ENCODE measurements at places on chromosomes 12 and 14. TPM values are rescaled to one million over a fixed set of nuclear protein-coding genes. Genes with fewer than 3 reads are reported as not detected.

ATL1 gene
- total RNA-seq = 15.8 TPM

- DNase-seq = no peak
Observed at GRCh38 chr12:78628491-78629100, 236.0 kb upstream of the SYT1 start.

ARMH4 gene
- total RNA-seq = 22.7 TPM

STYK1 gene
- 1.6 TPM for total RNA-seq

GRCh38 chr14:78519863-78520262 lies 349.7 kb downstream of the NRXN3 start:
- DNase-seq = peak; percentile 7

DNA sequence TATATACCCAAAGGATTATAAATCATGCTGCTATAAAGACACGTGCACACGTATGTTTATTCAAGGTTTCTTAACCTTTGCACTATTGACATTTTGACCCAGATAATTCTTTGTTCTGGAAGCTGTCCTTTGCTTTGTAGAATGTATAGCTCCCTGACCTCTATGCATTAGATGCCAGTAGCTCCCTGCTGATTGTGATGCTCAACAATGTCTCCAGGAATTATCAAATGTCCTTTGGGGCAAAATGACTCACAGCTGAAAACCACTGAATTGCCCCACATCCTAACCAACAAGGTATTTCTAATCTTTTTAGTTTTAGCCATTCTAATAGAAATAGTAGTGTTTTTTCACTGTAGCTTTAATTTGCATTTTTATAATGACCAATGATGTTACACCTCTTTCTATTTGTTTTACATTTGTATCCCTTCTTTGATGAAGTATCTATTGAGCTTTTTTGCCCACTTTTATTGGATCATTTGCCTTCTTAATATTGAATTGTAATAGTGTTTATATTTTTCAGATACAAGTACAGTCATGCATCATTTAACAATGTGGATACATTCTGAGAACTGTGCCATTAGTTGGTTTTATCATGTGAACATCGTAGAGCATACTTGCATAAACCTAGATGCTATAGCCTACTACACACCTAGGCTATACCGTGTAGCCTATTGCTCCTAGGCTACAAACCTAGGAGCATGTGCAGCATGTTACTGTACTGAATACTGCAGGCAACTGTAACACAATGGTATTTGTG lies 10.4 kb upstream of the NOPCHAP1 start:
- peak; percentile 44 for DNase-seq

CLEC12A gene
- total RNA-seq = not detected

DNA sequence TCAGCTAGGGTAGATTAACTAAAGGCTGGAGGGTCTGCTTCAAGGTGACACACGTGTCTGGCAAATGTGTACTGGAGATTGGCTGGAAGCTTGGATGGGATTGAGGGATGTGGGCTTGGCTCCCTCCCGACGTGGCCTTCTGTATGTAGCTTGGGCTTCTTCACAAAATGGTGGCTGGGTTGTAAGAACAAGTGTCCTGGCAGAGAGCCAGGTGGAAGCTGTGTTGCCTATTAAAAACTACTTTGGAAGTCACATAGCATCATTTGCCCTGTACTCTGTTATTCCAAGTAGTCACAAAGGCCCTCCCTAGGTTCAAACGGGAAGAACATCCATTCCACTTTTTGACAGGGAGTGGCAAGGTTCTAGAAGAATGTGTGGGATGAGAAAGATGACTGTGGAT lies 174.1 kb upstream of the PRICKLE1 start:
- no peak for DNase-seq

GRCh38 chr14:21617614-21618013 lies 17.1 kb downstream of the OR10G2 start:
- DNase-seq = no peak

ERBB3 gene
- total RNA-seq = 3.8 TPM

- no peak for DNase-seq
Observed at GRCh38 chr12:11702959-11703358, 53.5 kb downstream of the ETV6 start.

SYT10 gene
- 1.2 TPM for total RNA-seq

DNA sequence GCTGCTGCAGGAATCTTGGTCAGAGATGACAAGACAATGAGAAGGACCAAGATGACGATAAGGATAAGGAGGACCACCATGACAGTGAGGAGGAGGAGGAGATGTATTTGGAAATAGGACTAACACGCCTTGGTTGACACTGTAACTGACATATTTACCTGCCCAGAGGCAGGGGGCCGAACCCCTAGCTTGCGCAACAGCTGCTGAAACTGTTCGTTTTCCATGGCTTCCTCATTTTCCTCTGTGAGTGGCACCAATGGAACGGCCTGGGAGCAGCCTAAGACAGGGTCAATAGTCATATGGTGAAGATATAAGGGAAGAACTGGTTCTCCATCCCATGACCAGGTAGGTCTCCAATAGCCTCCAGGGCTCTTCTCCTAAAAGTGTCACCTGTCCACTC lies 28.8 kb downstream of the TIMELESS start:
- no peak for DNase-seq

GRCh38 chr14:53640695-53641094 lies 315.9 kb downstream of the BMP4 start:
- DNase-seq = peak; percentile 64

OTX2 gene
- 8.2 TPM for total RNA-seq

TAS2R9 gene
- total RNA-seq = not detected

ITGB7 gene
- 1.3 TPM for total RNA-seq

NOPCHAP1 gene
- total RNA-seq = 26.8 TPM

LIN7A gene
- 1.6 TPM for total RNA-seq

- DNase-seq = no peak
Observed at GRCh38 chr14:64478634-64479250, 13.4 kb downstream of the AKAP5 start.

- no peak for DNase-seq
Observed at GRCh38 chr12:104638218-104638850, 181.6 kb downstream of the CHST11 start.

DNA sequence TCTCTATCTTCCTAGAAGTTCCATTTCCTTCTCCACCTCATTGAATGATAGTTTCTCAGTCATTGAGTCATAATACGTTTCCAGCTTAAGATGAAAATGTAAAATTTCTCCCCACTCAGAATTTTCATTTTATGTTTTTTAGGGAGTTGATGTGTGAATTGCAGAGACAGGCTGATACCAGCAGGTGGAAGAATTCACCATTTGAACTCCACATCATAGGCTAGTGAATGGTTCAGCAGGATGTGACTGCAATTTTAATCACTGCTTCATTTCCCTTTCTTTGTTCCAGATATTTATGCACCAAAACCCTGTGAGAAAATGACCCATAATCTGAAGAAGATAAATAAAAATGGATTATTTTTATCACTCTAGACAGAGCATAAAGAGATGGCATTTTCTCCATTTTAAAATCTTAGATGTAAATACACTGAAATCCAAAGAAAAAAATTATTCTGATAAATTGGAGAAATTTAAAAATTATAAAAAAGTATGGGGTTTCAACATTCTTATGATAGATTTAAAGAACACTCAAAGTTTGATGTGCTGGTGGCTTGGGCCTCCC lies 10.6 kb upstream of the PYGL start:
- DNase-seq = peak; percentile 48

- peak; percentile 75 for DNase-seq
Observed at GRCh38 chr14:92649934-92650545, 98.4 kb downstream of the LGMN start.

- DNase-seq = no peak
Observed at GRCh38 chr12:131800594-131801135, 27.5 kb upstream of the MMP17 start.

- no peak for DNase-seq
Observed at GRCh38 chr14:49134940-49135339, 451.2 kb downstream of the RPS29 start.

GRCh38 chr12:94149781-94150239 lies 1.4 kb downstream of the PLXNC1 start:
- no peak for DNase-seq

GRCh38 chr14:74400031-74400685 lies 25.9 kb downstream of the SYNDIG1L start:
- no peak for DNase-seq

KCNK13 gene
- total RNA-seq = not detected

CAPS2 gene
- 3.1 TPM for total RNA-seq

DNA sequence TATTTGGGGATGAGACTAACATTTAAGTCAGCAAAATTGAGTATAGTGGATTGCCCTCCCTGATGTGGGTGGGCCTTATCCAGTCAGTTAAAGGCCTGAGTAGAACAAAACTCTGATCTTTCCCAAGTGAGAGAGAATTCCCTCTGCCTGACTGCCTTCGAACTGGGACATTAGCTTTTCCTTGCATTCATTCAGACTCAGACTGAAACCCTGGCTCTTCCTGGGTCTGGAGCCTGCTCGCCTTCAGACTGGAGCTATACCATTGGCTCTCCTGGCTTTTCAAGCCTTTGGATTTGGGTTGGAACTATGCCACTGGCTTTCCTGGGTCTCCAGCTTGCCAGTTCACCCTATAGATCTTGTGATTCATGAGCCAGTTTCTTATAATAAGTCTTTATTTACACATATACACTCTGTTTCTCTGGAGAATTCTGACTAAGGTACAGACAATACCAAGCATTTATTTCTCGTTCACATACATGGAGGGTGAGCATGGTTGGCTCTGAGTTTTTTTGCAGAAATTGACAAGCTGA lies 296.5 kb downstream of the ERC1 start:
- no peak for DNase-seq

DNA sequence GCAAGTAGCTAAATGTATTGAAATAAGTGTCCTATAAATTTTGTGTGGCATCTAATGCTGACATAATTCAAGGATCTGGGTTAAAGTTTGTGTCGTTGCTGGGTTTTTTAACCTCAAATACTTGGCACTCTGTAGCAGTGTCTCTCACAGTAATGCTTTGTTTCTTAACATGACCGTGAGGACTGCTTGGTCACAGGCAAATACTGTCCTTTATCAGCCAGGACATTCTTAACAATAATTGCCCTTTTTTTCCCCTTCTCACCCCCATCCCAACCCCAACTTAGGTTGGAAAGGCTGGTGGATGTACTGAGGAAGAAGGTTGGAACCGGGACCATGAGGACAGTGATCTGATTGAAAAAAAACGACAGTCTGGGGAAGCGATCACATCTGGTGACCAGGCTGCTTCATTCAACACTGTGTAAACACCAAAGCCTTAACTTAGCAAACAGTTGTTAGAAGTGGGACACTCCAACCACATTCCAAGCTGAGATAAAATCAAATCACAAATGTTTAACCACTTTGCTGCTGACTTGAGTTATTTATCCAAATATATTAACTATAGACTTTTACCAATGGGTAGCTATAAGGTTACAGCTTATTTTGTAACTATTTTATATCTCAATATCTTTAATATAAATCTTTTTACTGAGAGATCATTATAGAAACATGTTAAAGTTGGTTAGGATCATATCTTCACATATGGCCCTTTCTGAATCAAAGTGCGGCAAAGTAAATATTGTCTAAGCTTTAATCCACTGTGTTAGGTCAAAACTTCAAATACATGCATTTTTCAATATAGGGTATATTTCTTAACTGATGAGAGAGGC lies 48.2 kb downstream of the FOXA1 start:
- no peak for DNase-seq

DNA sequence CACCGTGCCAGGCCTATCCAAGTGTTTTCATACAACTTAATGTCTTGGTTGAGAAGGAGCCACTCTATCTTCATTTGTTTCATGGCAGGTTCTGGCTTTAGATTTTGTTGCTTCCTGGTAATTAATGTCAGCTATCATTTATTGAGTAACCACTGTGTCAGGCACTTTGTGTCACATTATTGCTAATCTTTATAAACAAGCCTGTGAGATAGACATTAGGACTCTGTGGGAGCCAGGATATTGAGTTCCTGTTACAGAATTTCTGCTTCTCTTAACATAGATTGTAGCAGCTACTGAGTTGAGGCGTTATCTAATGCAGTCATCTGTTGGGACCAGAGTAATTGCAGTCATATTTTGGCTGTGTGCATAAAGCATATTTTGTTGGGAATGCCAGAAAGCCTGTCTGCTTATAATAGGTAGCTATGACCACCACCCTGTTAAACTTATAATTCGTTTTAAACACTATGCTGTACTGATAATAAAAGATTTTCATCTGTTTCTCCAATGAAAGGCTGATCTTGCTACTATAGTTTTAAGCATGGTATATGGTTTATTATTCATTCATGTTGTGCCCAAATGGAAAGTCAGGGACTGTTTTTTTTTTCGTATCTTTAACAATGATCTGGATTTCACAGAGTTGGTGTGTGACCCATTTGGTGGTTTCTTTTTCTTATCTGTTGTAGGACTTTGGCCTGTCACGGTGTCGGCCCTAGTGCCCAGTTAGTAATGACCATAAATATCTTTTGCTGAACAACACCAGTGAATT lies 432.6 kb downstream of the PCNX1 start:
- DNase-seq = no peak

RASAL1 gene
- 0.43 TPM for total RNA-seq

GRCh38 chr14:35932136-35932535 lies 106.0 kb downstream of the BRMS1L start:
- no peak for DNase-seq

- peak; percentile 38 for DNase-seq
Observed at GRCh38 chr12:95083471-95083870, 10.1 kb upstream of the NR2C1 start.

- peak; percentile 55 for DNase-seq
Observed at GRCh38 chr12:117158911-117159553, 31.2 kb downstream of the FBXO21 start.

ADCY6 gene
- 28.9 TPM for total RNA-seq

- DNase-seq = peak; percentile 9
Observed at GRCh38 chr12:6688543-6688998, 604 bp downstream of the ZNF384 start.

- no peak for DNase-seq
Observed at GRCh38 chr12:75360920-75361319, 26.4 kb downstream of the GLIPR1L1 start.

CNTN1 gene
- 2.1 TPM for total RNA-seq

DNA sequence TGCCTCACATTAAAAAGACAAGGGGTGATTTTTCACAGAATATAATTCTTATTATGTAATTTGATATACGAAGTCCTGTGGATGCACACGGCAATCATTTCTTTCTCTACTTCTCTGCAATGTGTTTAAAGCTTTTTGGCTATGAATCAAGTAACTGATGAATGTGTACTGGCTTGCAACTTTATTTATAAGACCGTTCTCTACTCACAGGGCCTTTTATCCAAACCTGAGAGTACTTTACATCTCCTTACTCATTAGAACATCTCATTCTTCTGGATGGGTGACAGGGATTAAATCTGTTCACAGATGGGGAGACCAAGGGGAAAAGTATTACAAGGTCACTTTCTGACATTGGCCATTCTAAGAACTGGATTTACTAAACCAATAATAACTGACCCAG lies 215.8 kb upstream of the DIO2 start:
- DNase-seq = peak; percentile 73

- no peak for DNase-seq
Observed at GRCh38 chr14:82488473-82488872, 954.8 kb upstream of the SEL1L start.

BHLHE41 gene
- 4.3 TPM for total RNA-seq

ALX1 gene
- 1.9 TPM for total RNA-seq

GRCh38 chr12:111673503-111673902 lies 12.3 kb downstream of the BRAP start:
- DNase-seq = no peak
